Liver (tissue), 10 donors: ENCODE measurements at places on chromosomes 7 and 10. TPM values are rescaled to one million over a fixed set of nuclear protein-coding genes. Genes with fewer than 3 reads are reported as not detected.

The NME8 gene
- total RNA-seq: 0.09 TPM

The CALY gene
- not detected for total RNA-seq

The NUDT1 gene
- 1.0 TPM for total RNA-seq

The IL6 gene
- not detected for total RNA-seq

The ZNF804B gene
- not detected for total RNA-seq

The NEBL gene
- 1.3 TPM for total RNA-seq

The ABCB1 gene
- total RNA-seq: 20.6 TPM

The RAPGEF5 gene
- 54.8 TPM for total RNA-seq

The TIAL1 gene
- 28.7 TPM for total RNA-seq

The RALA gene
- 5.7 TPM for total RNA-seq

The CPXM2 gene
- total RNA-seq: 0.05 TPM

The SPDYE16 gene
- 0.28 TPM for total RNA-seq

The CTAGE4 gene
- 1.4 TPM for total RNA-seq
